ENCODE measurements at places on chromosomes 1 and 21. TPM values are rescaled to one million over a fixed set of nuclear protein-coding genes. Genes with fewer than 3 reads are reported as not detected.

The SOX13 gene
- 51.8 TPM for total RNA-seq

The SRM gene
- 102 TPM for total RNA-seq

The RSRP1 gene
- 169 TPM for total RNA-seq

The C1orf232 gene
- not detected for total RNA-seq

The CCDC185 gene
- total RNA-seq = not detected

The ZYG11A gene
- not detected for total RNA-seq

The CATSPERE gene
- 3.1 TPM for total RNA-seq

The DCDC2B gene
- not detected for total RNA-seq

The TDRD5 gene
- total RNA-seq = not detected

The KCNA3 gene
- 1.9 TPM for total RNA-seq

The KRTAP19-3 gene
- not detected for total RNA-seq

The DPT gene
- total RNA-seq = 21.3 TPM

The FCGR2B gene
- total RNA-seq = 18.6 TPM

The EDARADD gene
- 0.42 TPM for total RNA-seq

The NUF2 gene
- 2.1 TPM for total RNA-seq

The HSD3B2 gene
- total RNA-seq = not detected

The RUNX1 gene
- 24.9 TPM for total RNA-seq

The PLA2G2A gene
- 327 TPM for total RNA-seq

The WDR4 gene
- total RNA-seq = 20.8 TPM

The PLA2G2F gene
- not detected for total RNA-seq

The SLFNL1 gene
- 0.22 TPM for total RNA-seq

The FLG2 gene
- not detected for total RNA-seq

The SPRR4 gene
- total RNA-seq = not detected

The APCS gene
- total RNA-seq = not detected

The SDC3 gene
- 60.2 TPM for total RNA-seq

The SPATA21 gene
- not detected for total RNA-seq

The GSTM1 gene
- not detected for total RNA-seq

The NFASC gene
- 88.7 TPM for total RNA-seq

The CNIH3 gene
- 5.9 TPM for total RNA-seq

The CCDC190 gene
- not detected for total RNA-seq

The SZRD1 gene
- total RNA-seq = 51.1 TPM

The C1orf116 gene
- total RNA-seq = 0.44 TPM

The RHOC gene
- total RNA-seq = 225 TPM

The CCDC30 gene
- 6.7 TPM for total RNA-seq
